ENCODE measurements at places on chromosomes 2 and 18.

DNA sequence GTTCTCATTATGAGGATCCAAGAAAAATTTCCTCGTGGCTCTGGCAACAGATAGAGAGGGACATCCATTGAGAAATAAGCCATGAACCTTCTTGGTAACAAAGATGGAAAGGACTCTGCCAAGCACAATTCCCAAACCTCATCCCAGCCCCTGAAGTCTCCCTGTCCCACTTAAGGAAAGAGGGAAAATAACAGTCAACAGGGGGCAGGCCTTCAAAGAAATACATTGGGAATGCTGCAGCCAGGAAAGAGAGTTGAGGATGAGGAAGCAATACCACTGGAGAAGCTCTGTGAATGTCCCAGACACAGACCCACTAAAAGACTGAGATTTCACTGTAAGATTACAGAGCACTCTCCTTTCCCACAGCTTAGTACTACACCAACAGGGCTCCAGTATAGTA lies 93.2 kb downstream of the CD226 start:
- DNase-seq: no peak

- no peak for DNase-seq
These were observed 259.2 kb downstream of the TGIF1 start for GRCh38 chr18:3709205-3709604.

GRCh38 chr2:219284501-219285372 lies 5.6 kb downstream of the DNAJB2 start:
- DNase-seq: no peak

GRCh38 chr2:136014411-136014810 lies 29.0 kb upstream of the DARS1 start:
- no peak for DNase-seq

GRCh38 chr18:37396971-37397720 lies 168.5 kb downstream of the CELF4 start:
- no peak for DNase-seq

DNA sequence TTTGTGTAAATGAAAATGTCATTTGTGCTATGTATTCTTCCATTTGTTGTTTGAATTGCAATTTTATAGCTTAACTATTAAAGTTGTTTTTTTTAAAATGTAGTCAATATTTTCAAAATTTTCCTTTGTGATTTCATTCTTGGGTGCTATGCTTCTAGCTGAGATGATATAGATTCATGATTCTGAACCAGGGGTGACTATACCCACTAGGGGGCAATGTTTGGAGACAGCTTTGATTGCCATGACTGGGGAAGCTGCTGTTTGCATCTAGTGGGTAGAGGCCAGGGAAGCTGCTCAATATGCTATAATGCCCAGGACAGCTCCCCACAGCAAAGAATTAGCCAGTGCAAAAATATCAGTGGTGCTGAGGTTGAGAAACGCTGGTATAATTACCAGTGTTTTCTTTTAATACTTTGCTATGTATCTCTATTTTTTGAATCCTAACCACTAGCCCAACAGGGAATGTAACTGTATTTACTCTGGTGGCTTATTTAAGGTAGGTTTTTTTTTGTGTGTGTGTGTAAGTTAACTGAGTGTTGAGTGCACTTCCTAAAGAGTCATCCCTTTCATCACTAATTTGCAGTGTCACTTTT lies 99.7 kb downstream of the MEP1B start:
- peak; percentile 41 for DNase-seq

DNA sequence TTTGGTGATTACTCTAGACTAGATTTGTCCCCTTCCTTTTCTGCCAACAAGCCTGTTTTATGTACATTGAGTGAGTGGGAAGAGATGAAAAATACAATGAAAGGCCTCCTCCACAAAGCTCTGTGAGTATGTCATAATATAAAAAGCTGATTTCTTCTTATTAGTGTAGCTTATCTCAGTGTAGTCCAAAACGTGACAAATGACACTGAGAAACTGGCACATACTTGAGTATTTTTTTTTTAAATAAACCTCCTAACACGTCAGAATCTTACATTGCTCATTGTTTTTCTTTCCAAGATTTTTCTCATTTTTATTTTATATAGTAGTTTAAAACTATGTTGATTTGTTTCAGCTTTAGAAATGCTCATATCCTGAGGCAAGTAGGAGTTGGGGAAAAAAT lies 17.9 kb upstream of the FIGN start:
- no peak for DNase-seq

DNA sequence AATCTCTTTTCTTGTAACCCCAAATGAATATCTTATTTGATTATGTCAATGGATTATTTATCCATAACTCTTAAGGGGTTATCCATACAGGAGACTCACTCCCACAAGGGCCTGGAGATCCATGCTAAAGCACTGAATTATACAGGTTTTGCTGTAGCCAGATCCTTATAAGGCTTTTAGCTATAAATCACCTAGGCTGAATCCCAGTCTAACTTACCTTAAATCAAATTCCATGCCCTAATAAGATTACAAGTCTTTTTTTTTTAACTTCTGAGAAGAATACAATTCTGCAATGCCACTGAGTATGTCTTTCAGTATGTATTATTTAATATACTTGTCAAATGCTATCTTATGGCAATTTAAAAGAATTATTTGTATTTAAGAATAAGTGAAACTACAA lies 340.5 kb downstream of the NBAS start:
- no peak for DNase-seq

GRCh38 chr2:120298173-120298835 lies 45.7 kb downstream of the RALB start:
- DNase-seq: no peak

GRCh38 chr18:66168685-66169235 lies 417.9 kb downstream of the CDH7 start:
- no peak for DNase-seq

GRCh38 chr2:207854484-207855440 lies 85.1 kb upstream of the FZD5 start:
- DNase-seq: no peak

GRCh38 chr2:191686729-191687128 lies 8.8 kb downstream of the NABP1 start:
- no peak for DNase-seq

GRCh38 chr2:71791061-71791450 lies 337.7 kb downstream of the DYSF start:
- DNase-seq: no peak

GRCh38 chr2:62643100-62643471 lies 62.4 kb upstream of the EHBP1 start:
- no peak for DNase-seq

- no peak for DNase-seq
These were observed 31.8 kb downstream of the KLF7 start for GRCh38 chr2:207133820-207134519.

DNA sequence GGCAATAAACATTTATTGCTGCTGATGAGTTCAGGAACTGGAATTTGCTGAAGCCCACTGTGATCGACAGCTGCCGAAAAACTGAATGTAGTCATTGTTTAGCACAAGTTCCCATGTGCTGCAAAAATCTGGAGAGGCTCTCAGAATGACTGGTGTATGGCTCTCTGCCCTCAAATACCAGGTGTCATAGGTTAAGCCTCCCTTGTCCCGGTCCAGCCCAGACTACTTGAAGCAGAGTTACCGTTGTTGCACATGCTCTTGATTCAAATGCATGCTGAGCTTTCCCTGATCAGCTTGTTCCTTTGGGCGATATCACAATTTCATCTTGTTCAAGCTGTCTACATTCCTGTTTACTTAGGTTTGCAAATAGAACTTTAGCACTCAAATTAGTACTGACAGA lies 625.2 kb downstream of the CPS1 start:
- DNase-seq: no peak

GRCh38 chr2:160660741-160661140 lies 167.1 kb upstream of the RBMS1 start:
- DNase-seq: no peak

GRCh38 chr2:46072101-46072820 lies 224.9 kb upstream of the EPAS1 start:
- DNase-seq: no peak

GRCh38 chr2:132448771-132449170 lies 32.2 kb downstream of the GPR39 start:
- DNase-seq: no peak

- DNase-seq: no peak
These were observed 118.8 kb upstream of the EPB41L3 start for GRCh38 chr18:5662586-5663090.

- DNase-seq: no peak
These were observed 111.8 kb upstream of the SLC35G4 start for GRCh38 chr18:11497585-11497984.

- DNase-seq: no peak
These were observed 188.7 kb downstream of the RND3 start for GRCh38 chr2:150298571-150299305.

DNA sequence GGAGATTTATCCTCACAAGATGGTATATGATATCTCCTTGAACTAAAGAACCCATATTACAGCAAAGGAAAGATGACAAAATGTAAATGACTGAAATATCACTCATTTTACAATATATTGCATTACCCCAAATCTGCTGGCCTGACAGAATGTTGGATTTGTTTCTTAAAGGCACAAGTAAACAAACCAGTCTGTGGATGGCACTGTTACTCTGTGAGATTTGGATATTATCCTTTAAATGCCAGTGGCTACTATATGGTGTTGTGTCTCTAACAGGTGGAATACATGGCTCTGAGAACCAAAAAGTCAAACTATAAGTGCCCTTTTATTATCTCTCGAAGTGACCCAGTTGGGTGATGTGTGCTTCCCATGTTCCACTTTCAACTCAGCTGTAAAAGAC lies 125.7 kb downstream of the PDE1A start:
- no peak for DNase-seq

DNA sequence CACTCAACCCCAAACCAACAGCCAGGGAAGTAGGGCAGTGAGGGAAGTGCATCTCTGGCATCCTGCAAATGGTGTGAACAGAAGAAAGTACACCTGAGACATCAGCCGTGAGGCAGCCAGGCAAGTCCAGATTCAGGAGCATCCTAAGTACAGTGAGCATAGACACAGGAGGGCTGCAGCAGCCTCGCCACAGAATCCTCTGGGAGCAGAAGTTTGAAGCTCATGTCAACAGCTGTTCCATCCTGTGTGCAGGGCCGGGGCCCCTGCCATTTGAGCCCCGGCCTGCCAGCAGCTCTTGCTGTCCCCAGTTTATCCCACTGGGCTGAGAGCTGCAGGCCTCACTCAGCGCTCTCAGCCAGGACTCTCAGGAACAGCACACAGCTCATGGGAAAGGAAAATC lies 14.5 kb downstream of the LOXHD1 start:
- no peak for DNase-seq

GRCh38 chr2:29629495-29629894 lies 291.9 kb downstream of the ALK start:
- DNase-seq: no peak

DNA sequence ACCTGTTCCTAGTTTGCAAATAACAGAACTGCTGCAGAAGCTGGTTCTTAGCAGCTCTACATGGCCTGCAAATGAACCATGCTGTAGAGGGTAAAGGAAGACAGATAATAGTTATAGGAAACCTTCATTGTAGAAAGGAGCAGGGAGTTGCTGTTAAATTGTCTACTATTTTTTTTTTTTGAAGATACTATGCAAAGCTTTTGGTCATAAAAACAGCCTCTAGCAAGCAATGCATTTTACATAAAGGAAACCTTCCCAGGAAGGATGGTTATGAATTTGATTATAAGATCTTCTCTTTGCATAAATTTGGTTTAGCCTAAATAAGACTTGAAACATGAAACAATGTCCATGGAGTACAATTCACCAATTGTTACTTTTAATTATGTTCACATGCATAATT lies 793.4 kb downstream of the SLC4A3 start:
- DNase-seq: no peak

- no peak for DNase-seq
These were observed 64.0 kb downstream of the NGEF start for GRCh38 chr2:232949016-232949415.

DNA sequence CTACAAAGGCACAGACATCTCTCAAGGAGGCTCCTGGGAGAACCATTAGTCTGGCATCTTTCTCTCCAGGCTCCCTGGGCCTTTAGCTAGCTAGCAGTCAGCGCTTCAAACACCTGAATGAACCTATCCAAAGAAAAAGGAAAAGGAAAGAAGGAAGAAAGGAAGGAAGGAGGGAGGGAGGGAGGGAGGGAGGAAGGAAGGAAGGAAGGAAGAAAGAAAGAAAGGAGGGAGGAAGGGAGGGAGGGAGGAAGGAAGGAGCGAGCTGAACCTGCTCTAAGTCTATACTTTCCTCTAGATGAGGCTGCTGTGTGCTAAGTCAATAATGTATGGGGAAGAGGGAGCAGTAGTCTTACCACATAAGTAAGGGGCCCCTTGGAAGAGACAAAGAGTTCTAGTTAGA lies 5.1 kb upstream of the BCL11A start:
- no peak for DNase-seq

- no peak for DNase-seq
These were observed at the start of gene GPR17 for GRCh38 chr2:127645395-127646291. Gene GPR17 (plus strand): TSS chr2:127646153. CDS start chr2:127650736, 4,583 bp downstream.

DNA sequence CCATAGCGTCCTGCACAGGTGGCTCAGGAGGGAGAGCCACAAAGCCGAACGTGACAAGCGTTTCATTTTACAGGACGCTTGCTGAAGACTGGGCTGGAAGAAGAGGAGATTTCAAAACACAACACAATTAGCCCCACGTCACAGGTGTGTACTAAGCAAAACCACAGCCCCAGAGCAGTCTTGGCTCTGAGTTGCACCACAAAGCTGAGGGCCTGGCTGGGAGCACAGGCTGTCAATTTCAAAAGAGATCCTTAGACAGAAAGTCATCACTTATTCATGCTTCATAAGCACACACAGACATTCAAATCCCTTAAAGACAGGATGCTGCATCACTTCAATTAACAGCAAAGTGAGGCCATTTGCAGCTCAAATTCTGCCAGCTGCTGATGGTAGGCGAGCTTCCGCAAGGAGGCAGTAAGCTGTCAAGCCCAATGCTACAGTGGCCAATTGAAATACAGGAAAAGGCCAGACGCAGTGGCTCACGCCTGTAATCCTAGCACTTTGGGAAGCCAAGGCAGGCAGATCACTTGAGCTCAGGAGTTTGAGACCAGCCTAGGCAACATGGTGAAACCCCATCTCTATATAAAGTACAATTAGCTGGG lies 79.6 kb downstream of the SKA1 start:
- DNase-seq: no peak

- no peak for DNase-seq
These were observed 66.4 kb upstream of the POMC start for GRCh38 chr2:25234738-25235137.

GRCh38 chr2:215503381-215503780 lies 67.5 kb upstream of the FN1 start:
- no peak for DNase-seq

- no peak for DNase-seq
These were observed 57.1 kb downstream of the RAPGEF4 start for GRCh38 chr2:172792711-172793110.

GRCh38 chr2:188291142-188291616 lies 495 bp upstream of the GULP1 start:
- no peak for DNase-seq

- no peak for DNase-seq
These were observed 16.3 kb downstream of the SLC3A1 start for GRCh38 chr2:44291281-44292248.

- no peak for DNase-seq
These were observed 90.4 kb downstream of the PLCL1 start for GRCh38 chr2:197894751-197895274.
